ENCODE measurements at places on chromosomes 2 and 18. TPM values are rescaled to one million over a fixed set of nuclear protein-coding genes. Genes with fewer than 3 reads are reported as not detected.

DNA sequence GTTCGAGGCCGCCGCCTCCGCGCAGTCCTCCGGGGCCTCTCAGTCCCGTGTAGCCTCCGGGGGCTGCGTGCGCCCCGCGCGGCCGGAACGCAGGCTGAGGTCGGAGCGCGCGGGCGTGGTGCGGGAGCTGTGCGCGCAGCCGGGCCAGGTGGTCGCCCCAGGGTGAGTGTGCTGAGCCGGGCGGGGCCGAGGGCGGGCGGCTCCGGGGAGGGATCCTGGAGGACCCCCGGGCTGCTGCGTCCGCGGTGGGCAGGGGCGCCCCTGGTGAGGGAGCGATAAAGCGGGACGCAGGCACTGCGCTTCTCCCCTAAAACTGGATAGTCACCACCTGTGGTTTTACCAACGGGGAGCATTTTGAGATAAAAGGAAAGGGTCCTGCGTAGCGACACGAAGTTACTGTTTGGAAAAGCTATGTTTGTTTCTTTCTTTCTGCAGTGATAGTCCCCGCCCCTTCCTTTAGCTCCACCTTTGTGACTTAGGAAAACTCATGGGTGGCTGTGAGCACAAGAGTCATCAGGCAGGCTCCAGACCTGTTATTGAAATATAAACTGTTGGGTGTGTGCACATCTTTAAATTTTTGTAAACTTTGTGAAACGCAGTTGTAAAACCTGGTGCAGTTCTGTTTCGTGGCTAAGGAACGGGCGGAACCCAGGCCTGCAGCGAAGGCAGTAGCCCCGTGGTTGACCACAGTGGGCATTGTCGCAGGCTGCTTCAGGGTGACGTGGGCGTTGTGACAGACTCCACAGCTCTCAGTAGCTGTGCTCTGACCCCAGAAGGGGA, 687 bp downstream of the CTDP1 start:
- peak; percentile 63 for DNase-seq

DNA sequence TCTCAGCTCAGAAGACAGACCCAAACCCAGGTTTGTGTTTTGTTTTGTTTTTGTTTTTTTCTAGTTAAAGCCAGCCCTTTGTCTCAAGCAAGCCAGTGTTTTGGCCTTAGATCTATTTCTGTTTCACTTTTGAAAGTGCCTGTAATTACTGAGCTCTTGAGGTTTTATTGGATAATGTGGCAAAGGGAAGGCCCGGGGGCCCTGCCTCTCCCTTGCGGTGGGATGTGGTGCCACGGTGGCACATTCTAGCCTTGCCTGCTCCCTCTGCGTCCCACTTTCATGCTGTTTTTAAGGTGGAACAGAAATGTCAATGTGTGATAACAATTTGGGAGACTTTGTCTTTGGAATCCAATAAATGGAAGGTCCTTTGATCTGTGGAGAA, 2.5 kb downstream of the HPCAL1 start:
- DNase-seq, result peak; percentile 81

GRCh38 chr2:239543702-239544101, 142.9 kb upstream of the HDAC4 start:
- DNase-seq, result no peak

- DNase-seq, result no peak
These were observed 148.9 kb downstream of the DTNB start for GRCh38 chr2:25524507-25524906.

TXNDC2 gene
- not detected for total RNA-seq

DNA sequence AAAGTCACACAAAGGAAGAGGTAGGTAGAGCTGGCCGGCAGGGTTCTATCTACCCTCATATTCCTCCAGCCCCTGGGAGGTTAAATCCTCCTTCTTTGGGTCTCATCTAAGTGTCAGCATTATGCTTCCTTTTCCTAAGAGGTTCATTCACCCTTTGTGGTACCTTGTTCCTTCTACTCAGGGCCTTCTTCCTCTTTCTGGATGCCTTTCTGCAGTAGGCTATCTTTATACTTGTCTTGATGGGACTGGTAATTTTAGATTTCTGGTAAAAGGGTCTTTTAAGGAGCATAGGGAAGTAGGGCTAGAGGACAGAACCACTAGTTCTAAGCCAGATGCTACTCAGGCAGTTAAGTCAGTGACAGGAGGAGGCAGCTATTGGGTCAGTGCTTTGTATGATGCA, 13.7 kb upstream of the TNP1 start:
- DNase-seq, result no peak

- no peak for DNase-seq
These were observed 22.0 kb downstream of the SLC14A1 start for GRCh38 chr18:45745817-45746461.

- DNase-seq, result no peak
These were observed 44.7 kb upstream of the EML6 start for GRCh38 chr2:54678719-54679118.

NYAP2 gene
- not detected for total RNA-seq

DNA sequence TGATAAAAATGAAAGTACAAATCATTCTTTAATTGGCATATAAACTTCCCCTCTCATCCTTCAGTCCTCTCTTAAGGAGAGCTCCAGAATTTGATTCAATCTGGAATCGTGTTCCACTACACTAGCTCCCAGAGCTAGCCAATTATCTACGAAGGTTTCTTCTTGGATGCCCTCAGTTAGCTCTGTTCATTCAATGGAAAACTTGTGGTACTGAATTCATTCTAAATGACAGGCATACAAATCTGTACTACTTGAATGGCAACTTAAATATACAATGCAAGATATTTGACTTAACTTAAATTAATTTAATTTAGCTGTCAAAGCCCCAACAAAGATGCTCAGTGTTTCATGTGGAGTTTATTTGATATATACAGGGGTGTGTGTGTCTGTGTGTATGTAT, 1474.2 kb upstream of the CELF4 start:
- DNase-seq, result no peak

DNA sequence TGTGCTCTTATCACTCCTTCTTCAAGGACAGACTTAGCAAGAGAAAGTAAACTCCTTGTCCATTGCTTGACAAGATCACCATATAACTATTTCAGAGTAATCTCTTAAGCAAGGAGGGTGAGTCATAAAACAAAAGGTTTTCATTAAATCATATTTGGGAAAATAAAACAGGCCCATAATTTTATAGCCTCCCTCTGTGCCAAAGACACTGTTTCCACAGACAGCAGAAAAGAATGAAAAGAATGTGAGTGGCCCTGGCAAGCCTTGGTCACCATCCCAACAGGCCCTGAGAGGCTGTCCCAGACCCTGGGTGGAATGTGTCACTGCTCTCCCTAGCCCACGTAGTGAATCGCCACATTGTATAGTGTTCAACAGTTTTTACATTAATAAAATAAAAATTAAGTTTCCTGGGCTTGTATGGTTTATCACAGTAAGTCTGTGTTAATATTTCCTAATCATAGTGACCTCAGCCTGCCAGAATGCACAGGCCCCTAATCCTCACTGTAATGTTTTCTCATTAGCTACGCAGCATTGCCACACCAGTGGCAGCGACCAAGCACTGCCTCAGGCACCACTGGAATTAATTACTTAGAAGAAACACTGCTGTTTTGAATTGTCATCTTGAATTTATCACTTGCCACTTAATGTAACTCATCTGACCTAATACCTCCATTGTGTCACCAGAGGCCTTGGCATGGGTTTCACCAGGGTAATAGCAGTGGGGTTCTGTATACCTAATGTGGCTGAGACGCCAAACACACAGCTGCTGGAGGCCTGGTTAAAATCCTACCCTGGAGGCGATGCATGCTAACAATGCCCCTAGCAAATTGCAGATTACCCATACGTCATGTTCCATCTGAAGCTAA, 401.9 kb downstream of the LNPK start:
- no peak for DNase-seq

GRCh38 chr2:181812106-181812743, 79.3 kb upstream of the ITPRID2 start:
- DNase-seq, result no peak

DNA sequence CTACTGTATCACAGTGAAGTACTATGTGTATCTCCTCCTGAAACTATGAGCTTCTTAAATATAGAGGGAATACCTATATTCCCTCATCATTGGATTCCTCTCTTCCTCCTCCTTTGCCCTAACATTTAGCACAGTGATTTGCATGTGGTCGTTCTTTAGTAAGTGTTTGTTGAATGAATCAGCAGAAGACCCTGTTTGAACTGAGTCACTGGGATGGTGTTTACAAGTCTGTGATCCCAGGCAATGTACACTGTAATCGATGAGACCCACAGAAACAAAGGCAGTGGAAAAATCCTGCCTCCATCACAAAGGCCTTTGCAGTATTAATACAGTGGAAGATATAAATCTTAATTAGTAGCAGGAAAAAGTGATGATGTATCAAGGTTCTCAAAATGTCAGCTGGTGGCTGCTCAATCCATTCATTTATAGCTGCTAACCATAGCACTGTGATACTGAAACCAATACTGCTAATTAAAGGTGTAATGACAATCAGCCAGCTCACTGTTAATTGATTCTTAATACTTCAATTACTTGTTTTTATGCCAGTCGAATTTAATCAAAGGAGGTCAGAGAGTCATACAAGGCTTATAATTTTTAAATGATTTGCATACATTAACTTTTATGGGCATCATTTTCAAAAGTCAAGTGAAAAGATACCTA, 20.8 kb upstream of the MYO3B start:
- DNase-seq, result no peak

DNA sequence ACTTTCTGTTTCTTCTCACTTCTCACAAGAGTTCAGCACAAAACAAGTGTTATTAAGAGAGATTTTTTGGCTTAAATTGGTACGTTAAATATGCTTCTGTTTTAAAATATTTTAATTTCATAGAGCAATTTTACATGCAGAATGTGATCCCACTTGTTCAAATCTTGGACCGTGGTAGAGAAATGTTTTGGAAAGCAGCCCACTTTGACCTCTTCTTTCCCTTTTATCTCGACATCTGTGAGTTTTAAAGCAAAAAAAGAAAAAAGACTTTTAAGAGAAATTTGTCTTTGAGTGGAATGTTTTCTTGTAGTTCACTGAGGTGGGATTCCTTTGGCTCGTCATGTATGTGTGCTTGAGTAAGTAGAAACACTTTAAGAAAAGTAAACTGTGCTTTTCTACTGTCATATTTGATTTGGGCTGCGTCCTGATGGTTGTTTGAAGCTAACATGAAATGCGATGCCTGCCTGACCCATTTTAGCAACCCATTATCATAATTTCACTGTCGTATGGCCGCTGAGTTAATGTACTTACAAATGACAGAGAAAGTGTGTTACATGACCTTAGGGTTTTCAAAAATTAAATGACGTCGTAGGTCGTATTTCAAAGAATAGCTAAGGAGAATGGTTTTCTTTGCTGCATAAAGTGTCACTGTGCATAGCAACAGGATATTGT, 54.5 kb downstream of the TSHZ1 start:
- DNase-seq, result no peak

DNA sequence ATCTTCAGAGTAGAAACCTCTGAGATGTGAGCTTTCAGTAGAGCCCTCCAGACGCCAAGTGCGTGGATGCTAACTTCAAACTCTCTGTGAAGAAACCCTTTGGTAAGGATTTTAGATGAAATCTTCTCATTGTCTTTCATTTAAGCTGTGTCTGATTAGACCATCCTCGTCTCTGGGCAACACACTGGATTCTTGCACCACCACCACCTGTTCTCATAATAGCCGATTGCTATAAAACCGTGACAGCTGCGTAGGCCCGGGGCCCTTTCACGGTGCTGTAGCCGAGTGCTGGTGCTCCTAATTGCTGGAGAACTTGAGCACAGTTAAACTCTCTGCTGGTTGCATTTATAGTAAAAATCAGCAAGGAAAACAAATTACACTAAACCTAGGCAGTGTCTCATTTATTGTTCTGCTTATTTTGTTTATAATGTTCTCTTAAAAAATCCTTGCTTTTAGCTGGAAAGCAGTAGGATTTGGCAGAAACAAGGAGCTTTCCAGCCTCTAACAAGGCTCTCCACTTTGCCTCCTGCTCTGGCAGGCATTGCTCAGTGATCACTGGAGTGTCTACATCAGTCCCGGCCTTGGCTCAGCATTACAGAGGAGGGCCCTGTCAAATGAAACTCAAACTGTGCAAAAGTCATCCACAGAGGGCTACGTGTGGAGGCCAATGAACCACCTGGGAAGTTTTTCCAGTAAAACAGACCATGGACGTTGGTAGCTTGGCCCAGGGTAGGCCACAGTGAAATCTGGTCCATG, 40.9 kb upstream of the MBP start:
- no peak for DNase-seq

GRCh38 chr2:130135692-130136541, 6.9 kb upstream of the POTEF start:
- DNase-seq, result no peak

GRCh38 chr18:10682368-10682714, 156.5 kb downstream of the NAPG start:
- DNase-seq, result no peak

VWC2L gene
- not detected for total RNA-seq

GRCh38 chr2:156459720-156460119, 23.5 kb downstream of the GPD2 start:
- DNase-seq, result no peak

- DNase-seq, result no peak
These were observed 65.9 kb upstream of the WIPF1 start for GRCh38 chr2:174663550-174663949.

IL1F10 gene
- total RNA-seq, result not detected

TUBA3E gene
- not detected for total RNA-seq

DNA sequence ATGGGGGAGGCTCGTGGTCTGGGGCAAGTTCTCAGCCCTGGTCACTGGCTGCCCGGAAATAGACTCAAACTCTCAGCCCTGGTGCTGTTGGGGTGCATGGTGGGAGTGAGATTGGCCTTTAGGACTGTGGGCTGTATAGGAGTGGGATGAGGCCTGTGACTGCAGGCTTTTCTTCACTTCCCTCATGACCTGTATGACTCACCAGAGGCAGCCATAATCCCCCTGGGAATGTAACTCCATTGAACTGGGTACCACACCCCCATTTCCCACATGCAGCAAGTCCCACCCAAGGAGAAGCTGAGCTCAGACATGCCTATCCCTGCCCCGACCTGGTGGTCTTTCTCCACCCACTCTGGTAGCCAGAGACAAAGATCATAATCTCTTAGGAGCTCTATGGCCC, 177.7 kb upstream of the OSR1 start:
- no peak for DNase-seq

REG1B gene
- total RNA-seq, result not detected

DNA sequence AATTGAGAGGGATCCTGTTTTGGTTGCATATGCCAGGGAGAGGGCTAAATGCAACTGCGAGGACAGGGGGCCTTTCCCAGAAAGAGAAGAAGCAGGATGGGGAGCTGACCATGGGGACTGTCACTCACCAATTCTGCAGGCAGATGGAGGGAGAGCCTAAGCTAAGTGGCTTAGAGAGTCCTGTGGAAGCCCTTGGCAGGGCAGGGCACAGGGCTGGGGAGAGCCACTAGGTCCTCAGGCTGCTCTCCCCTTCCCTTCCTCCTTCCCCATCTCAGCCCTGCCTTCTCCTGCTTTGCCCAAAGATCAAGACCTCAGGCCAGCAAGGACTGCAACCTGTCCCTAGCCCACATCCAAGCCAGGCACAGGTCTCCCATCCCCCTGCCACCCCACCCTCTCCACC, 24.4 kb upstream of the CATIP start:
- DNase-seq, result no peak

LOXHD1 gene
- total RNA-seq, result not detected

DNA sequence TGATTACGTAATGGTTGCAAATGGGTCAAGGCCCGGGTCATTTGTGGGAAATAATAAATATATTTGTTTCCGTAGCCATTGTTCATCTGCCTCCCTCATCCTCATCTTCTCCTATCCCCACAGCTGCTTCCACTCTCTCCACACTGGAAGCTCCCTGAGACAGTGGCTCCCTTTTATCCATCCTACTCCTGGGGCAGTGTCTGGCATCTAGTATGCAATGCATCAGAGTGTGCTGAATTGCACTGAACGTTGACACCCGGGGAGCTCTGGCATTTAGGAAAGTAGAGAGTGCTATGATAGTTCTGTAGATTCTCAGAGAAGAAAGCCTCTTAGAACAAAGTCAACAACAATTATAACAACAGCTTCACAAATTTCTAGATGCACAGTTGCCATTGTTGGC, 45.5 kb upstream of the NAB1 start:
- DNase-seq, result no peak
